ENCODE measurements at places on chromosomes 2 and 18.

DNA sequence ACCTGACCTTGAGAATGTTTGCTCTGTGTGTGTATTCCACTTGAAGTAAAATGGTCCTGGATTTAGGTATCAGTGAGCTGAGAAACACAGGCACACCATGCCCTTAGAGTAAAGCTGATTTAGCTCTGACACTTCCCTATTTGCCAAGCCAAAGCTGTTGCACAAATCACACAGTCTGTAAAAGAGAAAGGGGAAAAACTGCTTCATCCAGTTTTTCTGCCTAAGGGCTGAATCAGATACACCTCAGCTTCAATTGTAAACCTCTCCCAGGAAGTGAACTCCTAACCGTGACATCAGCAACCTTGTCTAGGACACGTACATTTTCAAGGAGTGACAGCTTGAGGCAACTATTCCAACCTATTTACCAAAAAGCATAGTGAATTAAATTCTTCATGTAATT, 150.4 kb downstream of the NR4A2 start:
- no peak for DNase-seq

DNA sequence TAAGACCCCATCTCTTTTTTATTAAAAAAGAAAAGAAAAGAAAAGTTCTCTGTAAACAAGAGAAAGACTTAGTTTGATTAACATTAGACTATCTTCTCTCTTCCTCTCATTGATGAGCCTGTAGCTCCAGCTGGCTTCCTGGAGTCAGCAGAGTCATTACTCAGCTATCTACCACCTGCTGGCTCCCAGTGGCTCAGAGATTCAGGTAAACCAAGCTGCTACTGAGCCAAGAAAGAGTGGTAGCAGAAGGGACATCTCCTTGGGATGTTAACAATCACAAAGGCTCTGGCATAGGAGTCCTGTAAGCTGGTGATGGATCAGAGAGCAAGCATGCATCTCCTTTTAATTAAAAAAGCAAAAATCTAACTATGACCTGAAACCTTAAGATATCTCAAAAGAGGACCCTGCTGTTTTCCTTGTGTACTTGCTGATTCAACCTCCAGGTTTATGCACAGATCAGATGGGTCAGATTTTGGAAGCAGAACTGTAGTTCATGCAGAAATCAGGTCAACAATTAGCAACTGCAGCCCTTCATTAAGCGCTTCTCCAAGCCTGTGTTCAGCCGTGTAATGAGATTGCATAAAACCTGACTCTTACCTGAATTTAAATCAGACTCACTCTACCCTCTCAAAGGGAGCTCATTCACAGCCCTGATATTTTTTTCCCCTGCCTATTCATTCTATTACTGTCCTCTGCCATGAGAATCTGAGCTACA, 225.8 kb downstream of the RNF152 start:
- no peak for DNase-seq

- no peak for DNase-seq
These were observed 207.1 kb downstream of the ACKR3 start for GRCh38 chr2:236776695-236777251.

- no peak for DNase-seq
These were observed 42.6 kb upstream of the CD302 start for GRCh38 chr2:159840616-159841015.

- no peak for DNase-seq
These were observed 9.2 kb downstream of the POU3F3 start for GRCh38 chr2:104863146-104863467.

GRCh38 chr2:149732001-149732685, 144.6 kb upstream of the MMADHC start:
- no peak for DNase-seq
